ENCODE measurements at places on chromosomes 11 and 22.

DNA sequence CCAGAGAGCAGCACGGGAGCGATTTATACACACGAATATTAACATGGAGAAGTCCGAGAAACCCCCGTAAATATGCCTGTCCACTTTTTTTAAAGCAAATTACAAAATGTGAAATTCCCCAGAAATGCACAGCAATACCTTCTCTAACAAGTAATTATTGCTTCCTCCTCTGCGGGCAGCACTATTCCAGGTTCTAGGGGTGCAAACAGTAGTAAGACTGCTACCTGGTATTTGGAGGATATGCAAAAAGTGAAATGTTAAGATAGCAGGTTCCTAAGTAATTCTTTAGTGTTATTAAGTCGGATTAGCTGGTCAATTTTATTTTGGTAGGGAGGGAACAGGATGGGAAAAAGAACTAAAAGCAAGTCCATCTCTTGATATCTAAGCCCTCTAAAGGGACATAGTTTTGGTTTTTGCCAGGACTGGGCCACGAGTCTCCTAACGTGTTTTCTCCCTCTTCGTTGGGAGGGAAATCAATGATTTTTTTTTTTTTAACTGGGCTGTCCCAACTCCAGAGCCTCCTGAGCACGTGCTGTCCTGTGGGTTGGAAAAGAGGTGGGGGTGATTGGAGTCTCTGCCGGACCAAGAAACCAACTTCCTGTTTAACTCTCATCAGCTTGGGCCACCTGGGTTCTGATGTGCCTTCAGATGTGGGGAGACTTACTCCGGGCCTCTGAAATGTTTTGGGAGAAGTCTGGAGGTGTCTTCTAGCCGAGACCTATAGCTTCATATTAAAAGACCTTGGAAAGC, 1.7 kb upstream of the XBP1 start:
- peak; percentile 10 for DNase-seq

DNA sequence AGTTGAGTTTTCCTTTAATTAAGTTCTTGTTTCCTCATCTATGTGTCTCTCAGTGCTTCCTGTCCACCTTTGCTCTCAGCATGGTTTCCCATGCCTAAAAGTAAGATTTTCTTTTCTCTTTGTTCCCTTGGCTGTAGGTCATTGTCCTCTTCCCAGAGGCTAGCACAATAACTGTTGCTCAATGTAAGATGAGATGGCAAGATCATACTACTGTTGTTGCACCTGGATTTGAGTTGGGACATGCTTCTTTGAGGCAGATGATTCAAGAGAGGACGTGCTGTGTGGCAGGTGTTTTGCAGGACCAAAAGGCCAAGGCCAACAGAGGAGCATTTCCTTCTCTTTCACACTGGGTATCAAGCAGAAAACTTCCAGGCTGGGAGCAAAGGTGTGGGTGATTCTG, 11.3 kb upstream of the NELL1 start:
- DNase-seq, result no peak

GRCh38 chr11:67538306-67538705, 15.1 kb upstream of the CABP2 start:
- no peak for DNase-seq

DNA sequence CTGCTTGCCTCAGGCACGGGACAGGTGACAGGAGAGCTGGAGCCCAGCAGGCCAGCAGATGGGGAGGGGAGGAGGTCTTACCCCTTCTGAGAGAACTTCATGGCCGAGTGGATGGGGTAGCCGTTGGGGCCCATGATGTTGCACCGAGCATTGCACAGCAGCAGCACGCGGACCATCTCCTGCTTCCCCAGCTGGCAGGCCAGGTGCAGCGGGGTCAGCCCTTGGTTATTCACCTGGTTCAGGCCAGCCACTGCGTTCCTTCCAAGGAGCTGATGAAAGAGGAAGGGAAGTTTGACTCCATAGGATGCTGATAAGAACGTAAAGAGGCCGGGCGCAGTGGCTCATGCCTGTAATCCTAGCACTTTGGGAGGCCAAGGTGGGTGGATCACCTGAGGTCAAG, 29.4 kb upstream of the BAIAP2L2 start:
- DNase-seq, result no peak

- DNase-seq, result no peak
Measured at GRCh38 chr11:8347978-8348377, 84.3 kb upstream of the LMO1 start.

DNA sequence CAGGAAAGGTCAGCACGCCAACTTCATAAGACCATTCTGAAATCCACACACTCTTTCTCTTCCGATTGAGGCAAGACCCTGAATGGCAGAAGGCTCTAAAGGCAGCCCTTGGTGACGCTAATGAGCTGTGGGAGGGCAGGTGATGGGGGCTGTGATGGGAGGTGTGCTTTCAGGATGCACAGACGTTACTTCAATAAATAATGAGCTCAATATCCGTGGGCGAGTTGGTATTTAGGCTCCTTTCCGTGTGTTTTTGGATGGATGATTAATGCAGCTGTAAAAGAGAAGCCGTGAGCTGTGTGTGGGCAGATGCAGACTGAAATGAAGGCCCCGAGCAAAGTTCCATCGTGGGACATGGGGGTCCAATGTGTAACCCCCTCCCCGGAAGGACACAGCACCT, 130.6 kb upstream of the CSNK2A3 start:
- DNase-seq, result no peak

DNA sequence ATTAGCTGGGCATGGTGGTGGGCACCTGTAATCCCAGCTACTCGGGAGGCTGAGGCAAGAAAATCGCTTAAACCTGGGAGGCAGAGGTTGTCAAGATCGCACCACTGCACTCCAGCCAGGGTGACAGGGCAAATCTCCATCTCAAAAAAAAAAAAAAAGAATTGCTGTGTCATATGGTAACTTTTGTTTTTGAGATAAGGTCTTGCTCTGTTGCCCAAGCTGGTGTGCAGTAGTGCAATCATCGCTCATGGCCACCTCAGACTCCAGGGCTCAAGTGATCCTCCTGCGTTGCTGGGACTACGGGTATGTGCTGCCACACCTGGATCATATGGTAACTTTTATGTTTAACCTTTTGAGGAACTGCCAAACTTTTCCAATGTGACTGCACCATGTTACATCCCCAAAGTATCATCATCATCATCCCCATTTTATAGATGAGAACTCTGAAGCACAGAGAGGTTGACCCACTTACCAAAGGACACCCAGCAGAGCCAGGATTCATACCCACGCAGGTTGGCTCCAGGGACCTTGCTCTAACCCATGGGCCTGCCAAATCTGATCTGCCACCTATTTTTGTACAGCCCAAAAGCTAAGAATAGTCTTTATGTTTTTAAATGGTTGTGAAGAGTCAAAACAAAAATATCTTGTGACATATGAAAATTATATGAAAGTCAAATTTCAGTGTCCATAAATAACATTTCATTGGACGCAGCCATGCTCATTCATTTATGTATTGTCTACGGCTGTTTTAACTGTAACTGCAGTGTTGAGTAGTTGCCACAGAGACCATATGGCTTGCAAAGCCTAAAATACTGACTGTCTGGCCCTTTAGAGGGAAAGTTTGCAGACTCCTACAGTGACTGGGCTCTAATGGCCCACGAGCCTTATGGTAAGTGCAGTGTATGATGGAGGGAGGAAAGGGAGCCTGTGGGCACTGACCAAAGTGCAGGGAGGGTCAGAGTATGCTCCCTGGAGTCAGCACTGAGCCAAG, 45.3 kb downstream of the GDPD5 start:
- no peak for DNase-seq

Measured in NCI-H526 (cell line).